Fibroblast of skin of left biceps (primary cell): ENCODE measurements at places on chromosomes 5 and 9.

DNA sequence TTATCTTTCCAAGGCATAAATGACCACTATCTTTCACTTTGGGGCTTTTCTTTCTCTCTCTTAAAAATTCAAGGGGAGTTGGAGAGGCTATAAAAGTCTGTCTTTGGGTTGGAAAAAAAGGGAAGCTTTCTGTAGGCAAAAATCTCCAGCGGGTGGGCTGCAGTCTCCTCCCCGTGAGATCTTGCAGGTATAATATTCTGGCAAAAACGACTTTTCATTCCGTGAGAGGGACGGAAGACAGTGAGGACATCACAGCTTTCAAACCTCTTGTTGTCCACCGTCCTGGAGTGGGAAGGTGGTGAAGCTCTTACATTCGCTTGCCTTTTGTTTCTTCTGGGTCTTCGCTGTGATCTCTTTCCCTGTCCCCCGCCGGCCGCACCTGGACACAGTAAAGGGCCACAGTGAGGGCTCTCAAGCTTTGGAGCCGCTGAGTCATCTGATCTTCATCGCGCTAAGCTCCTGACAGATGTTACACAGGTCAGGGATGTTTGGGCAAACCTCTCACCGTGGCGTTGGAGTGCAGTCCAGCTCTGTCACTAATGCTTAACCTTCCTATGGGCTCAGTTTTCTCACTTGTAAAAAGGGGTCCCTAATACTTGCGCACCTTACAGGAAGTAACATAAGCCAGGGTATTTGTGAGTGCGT lies 61.9 kb upstream of the MEGF10 start:
- no peak for DNase-seq

- no peak for DNase-seq
These were observed 116.7 kb upstream of the RGMB start for GRCh38 chr5:98656796-98657195.

GRCh38 chr9:7266911-7267595 lies 509.3 kb downstream of the KDM4C start:
- DNase-seq: no peak

DNA sequence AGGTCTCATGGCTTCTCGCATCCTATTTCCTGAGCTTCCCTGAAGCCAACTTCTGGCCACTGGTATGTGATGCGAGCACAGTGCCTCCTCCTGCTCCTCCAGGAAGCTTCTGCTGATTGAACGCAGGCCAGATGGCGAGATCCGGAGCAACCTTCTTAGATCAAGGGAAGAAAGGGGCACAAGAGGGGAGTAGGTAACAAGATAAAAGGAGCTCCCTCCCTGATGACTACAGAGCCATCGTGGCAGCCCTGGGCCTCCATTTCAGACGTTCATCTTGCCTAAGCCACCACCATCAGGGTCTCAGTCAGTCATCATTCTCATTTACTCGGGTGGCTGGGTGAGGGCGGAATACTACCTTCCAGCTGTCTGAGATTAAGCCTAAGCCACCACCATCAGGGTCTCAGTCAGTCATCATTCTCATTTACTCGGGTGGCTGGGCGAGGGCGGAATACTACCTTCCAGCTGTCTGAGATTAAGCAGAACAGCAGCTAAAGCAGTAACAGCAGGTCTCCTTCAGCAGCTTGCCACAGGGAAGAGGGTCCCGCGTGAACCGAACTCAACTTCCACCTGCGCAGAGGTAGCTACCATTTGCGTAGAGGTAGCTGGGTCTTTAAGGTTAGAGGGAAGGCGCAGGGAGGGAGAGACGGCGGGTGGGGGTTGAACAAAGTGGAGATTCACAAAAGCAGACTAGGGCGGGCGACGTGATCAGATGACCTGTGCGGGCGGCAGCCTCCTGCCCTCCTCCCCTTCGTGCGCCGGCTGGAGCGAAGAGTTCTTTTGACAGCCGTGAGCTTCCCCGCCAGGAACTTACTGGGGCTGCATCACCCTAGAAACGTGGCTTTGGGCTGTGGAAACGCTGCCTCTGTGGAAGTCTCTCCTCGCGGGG lies 27.9 kb upstream of the MGAT1 start:
- no peak for DNase-seq

- DNase-seq: no peak
These were observed 64.6 kb upstream of the KLF9 start for GRCh38 chr9:70478963-70479641.

DNA sequence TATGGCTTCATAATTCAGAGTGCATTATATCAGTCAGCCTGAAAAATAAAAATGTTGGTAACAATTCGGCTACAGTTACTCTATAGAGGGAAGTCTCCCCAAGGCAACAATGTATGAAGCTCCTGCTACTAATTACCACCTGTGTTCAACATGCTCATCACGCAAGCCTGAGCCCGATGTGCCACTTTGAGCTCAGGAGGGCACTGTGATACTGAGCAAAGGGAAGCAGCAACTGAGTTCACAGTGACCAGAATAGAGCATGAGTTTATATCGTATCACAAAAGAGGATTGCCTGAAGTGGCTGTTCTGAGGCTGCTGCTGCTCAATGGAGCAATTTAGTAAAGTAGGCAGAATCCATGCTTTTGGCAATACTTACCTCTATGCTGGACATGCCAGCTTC lies 202.0 kb upstream of the HAPLN1 start:
- no peak for DNase-seq

DNA sequence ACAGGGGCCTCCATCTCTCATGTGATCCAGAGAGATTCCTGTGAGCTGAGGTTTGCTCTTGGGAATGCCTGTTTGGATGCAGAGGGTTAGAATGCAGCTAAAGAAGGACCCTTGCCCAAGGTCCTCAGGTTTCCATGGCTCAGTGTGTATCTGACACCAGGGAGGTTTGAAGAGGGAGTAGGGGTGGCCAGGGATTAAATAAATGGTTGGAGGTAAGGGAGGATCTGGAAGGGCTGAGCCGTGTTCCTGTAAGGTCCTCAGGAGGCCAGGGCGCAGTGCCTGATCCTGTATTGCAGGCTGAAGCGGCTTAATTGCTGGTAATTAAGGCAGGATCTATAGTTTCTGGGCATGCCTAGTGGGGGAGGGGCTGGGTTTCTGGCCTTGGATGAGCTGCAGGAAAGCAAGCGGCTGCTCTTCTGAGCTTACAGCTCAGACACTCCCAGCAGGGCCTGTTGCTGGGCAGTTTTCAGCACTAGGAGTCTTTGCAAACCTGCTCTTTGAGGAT lies 41.5 kb upstream of the MAP1B start:
- DNase-seq: no peak

DNA sequence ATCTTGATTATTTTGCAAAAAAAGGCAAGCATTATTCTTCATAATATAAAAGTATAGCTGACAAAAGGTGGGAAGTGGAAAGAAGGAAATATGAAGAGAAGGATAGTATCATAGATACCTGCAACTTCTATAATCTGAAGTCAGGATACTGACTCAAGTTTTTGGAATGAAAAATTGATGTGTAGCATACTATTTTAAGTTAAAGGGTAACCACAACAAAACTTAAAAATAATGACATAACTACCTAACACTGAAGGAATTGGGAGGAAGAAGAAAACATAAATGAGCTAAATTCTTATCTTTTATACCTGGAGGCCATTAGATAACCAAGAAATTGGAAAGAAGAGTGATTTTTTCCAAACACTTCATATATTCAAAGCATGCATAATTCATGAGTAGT lies 51.8 kb upstream of the TLE1 start:
- DNase-seq: no peak

GRCh38 chr5:65971643-65972042 lies 45.3 kb downstream of the ERBIN start:
- no peak for DNase-seq

DNA sequence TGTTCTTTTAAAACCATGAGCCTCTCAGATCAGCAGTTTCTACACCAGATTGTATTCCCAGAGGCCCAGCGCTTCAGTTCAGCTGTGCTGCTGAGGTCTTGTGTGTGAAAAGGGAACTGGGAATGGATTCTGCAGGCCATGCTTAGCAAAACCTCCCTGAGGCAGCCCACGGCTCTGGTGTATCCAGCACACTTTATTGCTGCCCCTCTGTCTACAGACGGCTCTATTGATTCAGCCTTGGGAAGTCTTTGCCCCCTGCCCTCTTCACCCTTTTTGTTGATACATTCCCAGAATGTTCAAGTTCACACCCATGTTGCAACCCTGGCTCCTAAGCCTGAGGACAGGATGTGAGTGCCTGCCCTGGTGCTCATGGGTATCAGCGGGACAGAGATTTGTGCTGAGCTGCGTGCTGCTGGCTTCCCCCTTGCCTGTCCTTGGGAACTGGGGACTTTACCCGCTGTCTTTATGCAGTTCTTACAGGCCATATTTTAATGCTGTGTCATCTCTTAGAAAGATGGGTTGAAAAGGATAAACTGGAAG lies 37.3 kb downstream of the ARHGAP26 start:
- DNase-seq: no peak

GRCh38 chr5:14595189-14595588 lies 13.6 kb downstream of the OTULINL start:
- no peak for DNase-seq

GRCh38 chr5:40141896-40142295 lies 537.8 kb upstream of the PTGER4 start:
- DNase-seq: no peak

- no peak for DNase-seq
These were observed 12.4 kb downstream of the PCAT7 start for GRCh38 chr9:94567271-94567670.

GRCh38 chr9:137095664-137096517 lies 9.1 kb downstream of the MAN1B1 start:
- DNase-seq: no peak

GRCh38 chr5:100479079-100479688 lies 56.0 kb upstream of the FAM174A start:
- DNase-seq: no peak

- DNase-seq: no peak
These were observed 184.5 kb downstream of the PDZD2 start for GRCh38 chr5:31823472-31823871.

DNA sequence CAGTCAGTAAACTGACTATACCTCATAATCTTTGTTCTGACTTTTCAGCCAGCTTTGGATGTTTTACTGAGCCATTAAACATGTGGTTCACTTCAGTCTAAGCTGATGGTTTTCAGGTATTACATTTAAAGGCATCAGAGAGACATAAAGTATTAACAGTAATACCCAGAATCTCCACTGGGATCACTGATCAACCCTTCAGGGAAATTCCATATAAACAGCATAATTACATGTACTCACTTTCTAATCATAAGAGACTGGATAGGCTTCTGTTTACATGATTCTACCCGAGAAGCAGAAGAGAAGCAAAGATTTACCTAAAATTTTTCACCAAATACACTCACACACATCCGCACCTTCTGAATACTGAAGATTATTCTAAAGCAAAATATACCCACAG lies 186.7 kb upstream of the FREM1 start:
- DNase-seq: no peak

GRCh38 chr5:126449751-126450271 lies 26.6 kb downstream of the GRAMD2B start:
- DNase-seq: no peak

GRCh38 chr9:72911247-72911775 lies 41.5 kb downstream of the ALDH1A1 start:
- no peak for DNase-seq

DNA sequence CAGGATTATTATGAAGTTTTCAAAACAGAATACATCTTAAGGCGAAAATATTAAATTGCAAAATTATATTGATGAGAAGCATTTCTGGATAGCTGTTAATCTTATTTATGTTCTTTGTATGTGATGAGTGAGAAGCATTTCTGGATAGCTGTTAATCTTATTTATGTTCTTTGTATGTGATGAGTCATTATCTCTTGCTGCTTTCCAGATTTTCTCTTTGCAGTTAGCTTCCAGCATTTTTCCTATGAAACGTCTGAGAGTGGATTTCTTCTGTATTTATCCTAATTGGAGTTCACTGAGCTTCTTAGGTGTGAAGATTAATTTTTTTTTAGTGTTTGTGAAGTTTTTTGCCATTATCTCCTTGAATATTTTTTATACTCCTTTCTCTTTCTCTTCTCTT lies 8.2 kb downstream of the TMEM232 start:
- DNase-seq: peak; percentile 23

DNA sequence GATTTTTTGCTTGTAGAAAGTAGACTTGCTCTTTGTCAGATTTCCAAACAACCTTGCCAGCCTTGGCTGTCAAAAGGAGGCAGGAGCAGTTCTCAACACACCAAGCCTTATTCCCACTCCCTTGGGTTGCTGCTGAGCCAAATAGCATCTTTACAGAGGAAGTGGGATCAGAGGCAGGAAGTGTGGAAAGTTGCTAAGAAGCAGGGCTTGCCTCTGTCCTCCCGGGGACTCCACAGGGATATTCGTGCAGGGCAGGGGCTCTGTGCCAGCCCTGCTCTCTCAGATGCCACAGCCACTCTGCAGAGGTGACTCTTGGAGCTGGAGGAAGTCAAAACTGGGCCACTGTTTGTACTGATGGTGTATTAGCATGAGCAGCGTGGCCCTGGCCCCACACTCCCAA lies 24.3 kb downstream of the PTPDC1 start:
- no peak for DNase-seq

- no peak for DNase-seq
These were observed 31.4 kb upstream of the SPARC start for GRCh38 chr5:151718153-151718552.

- DNase-seq: peak; percentile 81
These were observed 51.6 kb downstream of the ENTREP1 start for GRCh38 chr9:69376651-69377050.

DNA sequence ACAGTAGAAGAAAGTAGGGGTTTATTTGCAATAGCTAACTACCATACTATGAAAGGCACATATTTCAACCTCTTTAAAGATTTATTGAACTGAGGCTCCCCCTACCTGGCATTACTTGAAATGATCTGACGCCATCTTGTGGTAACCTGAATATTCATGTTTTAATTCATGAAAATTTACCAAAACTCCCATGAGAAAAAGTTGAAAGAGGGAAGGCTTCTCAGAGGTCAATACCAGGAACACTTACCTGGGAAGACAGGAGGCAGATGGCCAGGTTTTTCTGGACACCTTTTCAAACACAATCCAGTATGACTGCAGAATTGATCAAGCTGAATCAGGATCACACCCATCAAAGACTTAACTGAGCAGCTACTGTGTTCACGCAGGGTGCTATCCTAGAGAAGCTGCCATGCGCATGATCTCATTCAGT lies 9.4 kb downstream of the PRELID2 start:
- DNase-seq: peak; percentile 23

DNA sequence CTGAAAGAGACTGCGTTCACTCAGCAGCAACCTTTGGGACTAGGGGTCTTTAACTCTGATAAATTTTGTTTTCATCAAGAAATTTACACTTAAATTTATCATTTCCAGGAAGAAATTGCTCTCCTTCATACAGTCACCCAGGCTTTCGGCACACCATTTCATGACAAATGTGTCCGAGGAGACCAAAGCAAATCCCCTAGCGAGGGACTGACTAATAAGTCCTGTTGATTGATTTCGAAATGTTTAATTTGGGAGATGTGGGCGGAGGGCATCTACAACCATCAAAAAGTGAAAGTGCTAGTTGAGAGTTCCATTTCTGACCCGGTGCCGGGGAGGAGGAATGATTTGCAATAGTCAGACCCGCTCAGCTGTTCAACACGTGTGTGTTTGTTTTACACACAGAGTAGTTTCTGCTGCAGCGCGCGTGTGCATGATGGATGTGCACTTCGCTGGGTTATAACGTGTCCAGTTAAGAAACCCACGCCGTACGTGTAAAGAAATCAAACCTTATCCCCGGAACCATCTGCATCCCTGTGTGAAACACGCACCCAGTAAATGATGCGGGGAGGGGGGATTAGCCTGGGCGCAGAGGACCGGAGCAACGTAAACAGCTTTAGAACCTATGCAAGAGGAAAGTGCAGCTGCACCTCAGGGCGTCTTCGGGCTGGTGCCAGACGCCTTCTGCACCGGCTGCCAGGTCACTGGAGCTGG lies 845 bp upstream of the NR4A3 start:
- DNase-seq: no peak
